ENCODE measurements at places on chromosomes 16 and 17.

GRCh38 chr17:67221062-67221998, 23.7 kb downstream of the HELZ start:
- DNase-seq, result peak; percentile 45

DNA sequence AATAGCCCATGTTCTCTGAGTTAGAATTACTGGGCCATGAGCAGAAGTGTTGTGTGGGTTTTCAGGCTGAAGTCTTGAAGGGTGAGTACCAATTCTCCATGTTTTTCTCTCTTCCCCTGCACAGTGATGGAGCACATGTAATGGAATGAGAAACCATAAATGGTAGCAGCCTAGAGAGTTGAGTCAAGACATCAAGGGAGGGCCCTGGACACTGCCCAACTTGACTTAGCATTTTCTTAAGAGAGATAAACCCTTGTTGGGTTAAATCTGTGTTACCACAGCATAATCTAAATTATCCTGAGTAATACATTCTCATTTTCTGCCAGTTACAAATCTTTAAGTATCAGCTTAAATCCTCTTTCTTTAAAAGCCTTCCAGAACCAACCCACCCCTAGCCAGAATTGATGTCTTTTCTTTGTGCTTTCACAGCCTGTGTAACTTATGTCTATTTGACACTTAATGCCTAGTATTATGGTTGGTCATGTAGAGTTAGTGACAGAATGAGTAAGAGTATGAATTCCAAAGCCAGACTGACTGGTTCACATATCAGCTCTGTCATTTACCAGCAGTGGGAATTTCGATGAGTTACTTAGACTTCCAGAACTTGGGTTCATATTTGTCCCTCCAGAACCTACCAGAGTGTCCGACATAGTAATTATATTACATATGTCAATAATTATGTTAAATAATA, 27.0 kb upstream of the RGS9 start:
- DNase-seq, result no peak

- no peak for DNase-seq
These were observed 18.5 kb upstream of the RHOT1 start for GRCh38 chr17:32123782-32124181.

DNA sequence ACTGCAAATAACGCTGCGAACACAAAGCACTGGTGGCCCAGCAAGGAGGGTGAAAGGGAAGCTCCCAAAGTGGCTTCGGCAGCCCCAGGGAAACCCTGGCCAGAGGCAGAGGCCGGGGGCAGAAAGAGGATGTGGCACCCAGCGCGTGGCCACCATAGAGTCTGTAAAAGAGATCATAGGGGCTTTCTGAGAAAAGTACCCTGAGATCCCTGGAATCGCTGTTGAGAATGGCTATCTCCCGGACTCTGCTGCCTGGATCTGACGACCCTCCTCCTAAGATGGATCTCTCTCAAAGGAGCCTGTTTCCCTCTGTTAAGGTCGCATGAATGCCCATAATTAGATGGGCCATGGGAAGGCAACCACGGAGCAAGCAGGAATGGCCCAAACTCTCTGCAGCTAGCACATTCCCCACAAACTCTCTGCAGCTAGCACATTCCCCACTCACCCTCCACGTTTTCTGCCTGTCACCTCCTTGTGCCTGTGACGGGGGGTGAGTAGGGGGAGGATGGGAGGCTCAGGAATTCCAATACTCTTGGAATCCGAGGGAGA, 364.4 kb downstream of the XYLT1 start:
- DNase-seq, result no peak

- DNase-seq, result peak; percentile 24
These were observed 26.5 kb upstream of the C16orf87 start for GRCh38 chr16:46857368-46857945.

GRCh38 chr16:85462714-85463611, 150.2 kb upstream of the GSE1 start:
- no peak for DNase-seq

DNA sequence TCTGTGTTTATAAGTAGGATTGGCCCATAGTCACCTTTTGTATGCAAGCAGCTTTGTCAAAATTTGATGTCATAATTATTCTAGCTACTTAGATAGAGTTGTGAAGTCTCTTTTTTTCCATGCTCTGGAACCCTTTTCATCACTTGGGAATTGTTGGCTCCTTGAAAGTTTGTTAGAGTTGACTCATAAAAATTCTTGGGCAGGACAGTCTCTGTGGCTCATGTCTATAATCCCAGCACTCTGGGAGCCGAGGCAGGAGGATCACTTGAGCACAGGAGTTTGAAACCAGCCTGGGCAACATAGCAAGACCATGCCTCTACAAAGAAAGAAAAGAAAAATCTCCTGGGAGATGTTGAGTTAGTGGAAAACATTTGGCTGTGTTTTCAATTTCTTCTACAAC, 45.7 kb upstream of the MRC2 start:
- peak; percentile 33 for DNase-seq

- DNase-seq, result no peak
These were observed 17.3 kb downstream of the UTS2R start for GRCh38 chr17:82388922-82389283.

DNA sequence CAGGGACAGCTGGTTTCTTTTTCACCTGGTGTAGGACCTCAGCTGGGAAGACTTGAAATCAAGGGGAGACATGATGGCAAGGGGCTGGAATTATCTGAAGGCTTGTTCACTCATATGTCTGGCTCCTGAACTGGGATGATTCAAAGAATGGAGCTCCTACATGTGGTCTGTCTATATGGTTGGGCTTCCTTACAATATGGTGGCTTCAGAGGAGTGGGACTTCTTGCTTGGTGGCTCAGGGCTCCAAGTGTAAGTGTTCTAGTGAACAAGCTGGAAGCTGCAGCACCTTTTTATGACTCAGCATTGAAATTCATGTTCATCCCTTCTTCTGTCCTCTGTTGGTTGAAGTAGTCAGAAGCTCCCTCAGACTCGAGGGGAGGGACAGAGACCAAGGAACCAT, 127.9 kb downstream of the MSI2 start:
- no peak for DNase-seq

- DNase-seq, result no peak
These were observed 1.3 kb upstream of the CUEDC1 start for GRCh38 chr17:57956291-57957119.

GRCh38 chr16:60882816-60883215, 1153.4 kb downstream of the CDH8 start:
- DNase-seq, result no peak

DNA sequence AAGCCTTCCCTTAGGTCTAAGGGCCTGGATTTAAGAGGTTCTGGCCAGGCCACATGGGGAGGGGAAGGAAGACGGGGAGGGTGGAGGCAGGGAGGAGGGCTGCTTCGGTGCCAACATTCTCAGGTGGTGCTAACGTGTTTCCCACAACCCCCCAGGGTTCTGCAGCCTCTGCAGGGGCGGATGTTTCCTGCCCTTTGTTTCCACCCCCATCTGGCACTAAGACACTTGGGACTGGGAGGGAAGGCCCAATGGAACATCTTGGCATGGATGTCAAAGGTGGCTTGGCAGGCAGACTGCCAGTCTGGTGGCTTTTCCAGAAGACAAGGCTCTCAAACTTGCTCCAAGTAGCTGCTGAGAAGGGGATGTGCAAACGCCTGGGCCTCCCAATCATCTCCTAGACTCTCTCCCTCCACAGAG, 12.7 kb downstream of the HIC1 start:
- DNase-seq, result peak; percentile 74

DNA sequence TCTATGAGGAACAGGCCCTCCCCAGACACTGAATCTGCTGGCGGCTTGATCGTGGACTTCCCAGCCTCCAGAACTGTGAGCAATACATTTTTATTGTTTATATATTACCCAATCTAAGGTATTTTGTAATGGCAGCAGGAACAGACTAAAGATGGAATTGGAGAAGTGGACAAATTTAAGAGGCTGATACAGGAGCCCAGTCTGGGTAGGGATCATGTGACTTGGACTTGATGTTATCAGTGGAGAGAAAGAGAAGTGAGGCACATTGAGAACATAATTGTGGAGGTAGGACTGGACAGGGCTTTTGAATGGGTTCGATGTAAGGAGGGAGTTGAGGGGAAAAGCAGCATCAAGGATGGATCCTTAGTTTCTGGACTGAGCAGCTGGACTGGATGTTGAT, 93.8 kb downstream of the USP31 start:
- no peak for DNase-seq

DNA sequence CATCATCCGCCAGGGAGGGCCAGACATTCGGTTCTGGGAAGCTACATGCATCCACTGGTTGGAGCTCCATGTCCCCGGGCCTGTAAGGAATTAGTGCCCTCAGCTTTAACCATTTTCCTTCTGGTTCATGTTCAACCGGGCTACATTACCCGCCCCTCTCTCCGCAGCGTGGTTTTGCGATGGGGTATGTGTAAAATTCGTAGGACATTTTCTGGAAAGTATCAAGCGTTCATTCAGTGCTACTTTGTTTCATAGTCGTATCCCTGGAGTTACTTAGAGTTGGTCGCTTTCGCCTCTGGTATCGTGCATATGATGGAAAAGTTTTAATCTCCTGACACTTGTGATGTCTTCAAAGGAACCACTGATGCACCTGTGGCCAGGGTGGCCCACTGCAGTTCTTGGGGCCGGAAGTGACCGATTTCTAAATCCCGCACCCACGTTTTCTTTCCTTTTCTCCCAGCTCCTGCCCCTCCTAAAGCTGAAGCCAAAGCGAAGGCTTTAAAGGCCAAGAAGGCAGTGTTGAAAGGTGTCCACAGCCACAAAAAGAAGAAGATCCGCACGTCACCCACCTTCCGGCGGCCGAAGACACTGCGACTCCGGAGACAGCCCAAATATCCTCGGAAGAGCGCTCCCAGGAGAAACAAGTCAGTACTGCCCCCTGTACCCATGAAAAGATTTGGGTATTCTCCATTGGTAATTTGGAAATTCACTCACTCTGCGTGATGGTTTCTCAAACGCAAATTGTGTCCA, 637 bp downstream of the RPL23A start:
- DNase-seq, result no peak

- DNase-seq, result no peak
These were observed 25.6 kb downstream of the RNF135 start for GRCh38 chr17:30996486-30996885.

GRCh38 chr17:57644326-57644725, 100.8 kb downstream of the CCDC182 start:
- no peak for DNase-seq

GRCh38 chr17:51261024-51261963, 948 bp downstream of the UTP18 start:
- peak; percentile 46 for DNase-seq

- no peak for DNase-seq
These were observed 10.9 kb downstream of the JUP start for GRCh38 chr17:41775394-41776226.

- no peak for DNase-seq
These were observed 31.7 kb downstream of the SGSM2 start for GRCh38 chr17:2369039-2369438.

DNA sequence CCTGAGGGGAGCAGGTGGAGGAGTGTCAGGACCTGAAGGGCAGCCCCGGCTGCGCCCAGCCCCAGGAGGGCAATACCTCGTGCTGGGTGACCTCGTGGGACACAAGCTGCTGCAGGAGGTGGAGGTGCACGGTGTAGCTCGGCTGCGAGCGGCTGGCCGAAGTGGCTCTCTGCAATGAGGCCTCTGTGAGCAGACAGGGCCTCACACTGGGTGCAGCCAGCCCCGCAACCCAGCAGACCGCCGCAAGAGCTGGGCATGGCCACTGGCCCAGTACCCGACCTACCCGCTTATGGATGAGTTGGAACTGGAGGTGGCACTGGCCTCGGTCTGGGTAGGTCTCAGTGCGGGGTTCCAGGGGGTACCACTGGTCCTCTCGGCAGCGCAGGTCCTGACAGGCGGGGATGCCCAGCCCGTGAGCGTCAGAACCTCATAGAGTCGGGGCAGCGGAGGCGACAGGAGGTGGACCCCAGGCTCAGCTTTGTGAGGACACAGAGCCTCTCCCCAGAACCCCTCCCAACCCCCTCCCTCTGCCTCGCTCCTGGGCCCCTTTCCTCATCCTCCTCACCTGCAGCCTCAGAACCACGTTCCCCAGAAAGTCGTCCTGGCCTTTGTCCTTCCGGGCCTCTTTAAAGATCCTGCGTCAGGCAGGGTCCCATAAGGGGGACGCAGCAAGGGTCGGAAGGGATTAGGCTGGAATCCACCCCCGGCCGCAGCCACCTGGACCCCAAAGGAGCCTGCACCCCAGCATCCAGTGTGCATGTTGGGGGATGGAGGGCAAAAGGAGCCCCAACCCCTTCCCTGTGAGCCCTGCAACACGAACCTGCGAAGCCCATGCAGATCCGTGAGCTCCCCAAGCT, 4.0 kb downstream of the UNC13D start:
- no peak for DNase-seq

Data from HT1080 (cell line).